Stimulated activated CD4-positive, alpha-beta T cell treated with anti-CD3 and anti-CD28 coated beads, Interleukin-1b, Interleukin-23, amount 100 ng/mL, for 1 hour (primary cell): ENCODE measurements at places on chromosomes 4 and X.

GRCh38 chr4:11415409-11416070, 13.2 kb downstream of the HS3ST1 start:
- no peak for DNase-seq

DNA sequence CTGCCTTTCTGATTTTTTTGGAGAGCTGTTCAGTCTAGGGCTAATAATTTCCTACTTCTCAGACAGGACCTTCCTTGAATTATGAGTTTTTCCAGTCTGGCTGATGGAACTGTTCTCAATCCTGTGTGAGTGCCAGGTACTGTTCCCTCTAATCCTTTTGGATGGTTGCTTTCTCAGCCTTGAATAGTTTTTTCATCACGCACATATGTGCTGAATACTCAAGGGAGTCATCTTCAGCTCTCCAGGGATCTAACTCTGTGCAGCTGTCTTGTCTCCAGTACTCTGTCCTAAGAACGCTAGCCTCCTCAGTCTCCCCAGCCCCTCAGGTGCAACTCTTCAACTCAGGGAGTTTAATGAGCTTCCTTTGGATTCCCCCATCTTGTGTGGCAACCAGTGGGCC, 93.2 kb downstream of the GASK1B start:
- no peak for DNase-seq

GRCh38 chrX:152884171-152884570, 13.7 kb upstream of the ZNF185 start:
- DNase-seq: no peak

- DNase-seq: no peak
Observed at GRCh38 chr4:78213218-78213617, 156.1 kb downstream of the FRAS1 start.

DNA sequence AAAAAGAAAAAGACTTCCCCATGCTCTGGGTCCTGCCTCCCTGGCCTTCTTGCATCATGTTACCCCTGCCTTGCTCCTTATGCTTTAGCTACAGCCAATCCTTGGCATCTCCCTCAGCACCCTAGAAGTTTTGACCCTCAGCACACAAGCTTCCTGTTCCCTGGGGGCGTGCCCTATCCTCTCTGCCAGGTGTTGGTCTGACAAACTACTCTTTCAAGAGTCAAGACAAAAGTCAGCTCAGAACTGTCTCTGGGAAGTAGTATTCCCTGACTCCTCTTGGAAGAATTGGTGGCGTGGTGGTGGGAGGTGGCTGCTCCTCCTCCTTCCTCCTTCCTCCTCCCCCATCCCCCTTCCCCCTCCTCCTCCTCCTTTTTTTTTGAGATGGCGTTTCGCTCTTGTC, 41.0 kb downstream of the PRPS1 start:
- DNase-seq: no peak

GRCh38 chr4:88985088-88985773, 71.8 kb downstream of the FAM13A start:
- DNase-seq: no peak

- DNase-seq: no peak
Observed at GRCh38 chr4:1201851-1202525, 29.6 kb upstream of the SPON2 start.

DNA sequence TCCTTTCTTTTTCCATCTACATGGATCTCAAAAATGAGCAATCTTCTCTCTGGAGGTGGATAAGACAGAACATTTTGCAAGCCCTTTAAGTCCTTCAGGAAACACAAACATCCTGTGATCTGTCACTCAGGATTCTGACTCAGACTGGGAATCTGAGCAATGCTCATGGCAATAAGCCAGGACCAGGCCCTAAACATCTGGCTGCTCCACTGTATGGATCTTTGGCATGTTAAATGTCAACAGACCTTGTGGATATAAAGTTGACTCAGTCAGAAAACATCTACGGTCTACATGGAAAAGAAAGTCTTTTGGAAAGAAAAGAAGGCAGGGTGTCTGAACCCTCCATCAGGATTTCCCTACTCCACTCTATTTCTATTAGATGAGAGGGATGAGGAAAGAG, 17.8 kb upstream of the CHIC2 start:
- DNase-seq: no peak

GRCh38 chrX:103628386-103629317, at the start of gene TCEAL1:
TSS of gene TCEAL1 (plus strand) at chrX:103628975. CDS start at chrX:103629917, 942 bp downstream.
- no peak for DNase-seq

DNA sequence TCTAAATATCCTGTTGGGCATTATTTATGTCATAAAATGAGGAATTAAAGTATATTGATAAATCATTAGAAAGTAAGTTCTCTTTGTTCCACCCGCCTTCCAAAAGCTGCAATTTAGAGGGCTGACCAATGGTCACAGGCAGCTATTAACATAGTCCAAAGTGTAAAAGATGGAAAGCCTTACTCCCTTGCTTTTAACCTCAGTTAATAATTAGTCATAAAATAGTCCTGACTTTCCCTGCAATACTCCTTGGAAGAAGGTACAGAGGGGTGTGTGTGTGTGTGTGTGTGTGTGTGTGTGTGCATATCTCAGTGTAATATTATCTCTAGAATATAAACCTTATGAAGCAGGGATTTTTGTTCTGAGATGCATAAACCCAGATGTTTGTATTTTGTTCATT, 275.4 kb downstream of the FAT4 start:
- DNase-seq: no peak

GRCh38 chrX:12439416-12439815, 301.1 kb downstream of the FRMPD4 start:
- DNase-seq: no peak

- no peak for DNase-seq
Observed at GRCh38 chr4:103158760-103159159, 39.4 kb downstream of the CENPE start.
